ENCODE measurements at places on chromosomes 13 and 19.

- DNase-seq: no peak
Measured at GRCh38 chr13:76038920-76039716, 403.0 kb downstream of the LMO7 start.

- no peak for DNase-seq
Measured at GRCh38 chr13:88862095-88862620, 1191.0 kb downstream of the SLITRK5 start.

GRCh38 chr19:56973713-56974555 is 133.4 kb upstream of the PEG3 start:
- DNase-seq: no peak

GRCh38 chr13:99907627-99908026 is 63.9 kb downstream of the ZIC5 start:
- no peak for DNase-seq

DNA sequence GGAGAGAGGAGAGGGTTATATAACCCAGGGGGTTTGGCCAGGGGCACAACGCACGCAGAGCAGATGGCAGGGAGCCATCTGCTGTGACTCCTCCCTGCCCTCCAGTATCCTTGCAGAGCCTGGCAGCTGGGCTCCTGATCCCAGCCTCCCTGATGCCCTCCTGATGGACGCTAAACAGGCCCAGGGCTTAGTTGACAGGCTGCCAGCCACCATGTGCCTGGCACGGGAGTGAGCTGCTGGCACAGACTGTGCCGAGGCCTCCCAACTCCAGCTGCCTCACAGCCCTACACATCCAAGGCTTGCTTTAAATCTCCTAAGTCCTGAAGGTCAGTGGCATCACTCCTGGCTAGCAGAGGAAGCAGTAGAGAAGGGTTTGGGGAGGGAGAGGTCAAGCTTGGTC is 16.7 kb downstream of the SYDE1 start:
- peak; percentile 50 for DNase-seq

DNA sequence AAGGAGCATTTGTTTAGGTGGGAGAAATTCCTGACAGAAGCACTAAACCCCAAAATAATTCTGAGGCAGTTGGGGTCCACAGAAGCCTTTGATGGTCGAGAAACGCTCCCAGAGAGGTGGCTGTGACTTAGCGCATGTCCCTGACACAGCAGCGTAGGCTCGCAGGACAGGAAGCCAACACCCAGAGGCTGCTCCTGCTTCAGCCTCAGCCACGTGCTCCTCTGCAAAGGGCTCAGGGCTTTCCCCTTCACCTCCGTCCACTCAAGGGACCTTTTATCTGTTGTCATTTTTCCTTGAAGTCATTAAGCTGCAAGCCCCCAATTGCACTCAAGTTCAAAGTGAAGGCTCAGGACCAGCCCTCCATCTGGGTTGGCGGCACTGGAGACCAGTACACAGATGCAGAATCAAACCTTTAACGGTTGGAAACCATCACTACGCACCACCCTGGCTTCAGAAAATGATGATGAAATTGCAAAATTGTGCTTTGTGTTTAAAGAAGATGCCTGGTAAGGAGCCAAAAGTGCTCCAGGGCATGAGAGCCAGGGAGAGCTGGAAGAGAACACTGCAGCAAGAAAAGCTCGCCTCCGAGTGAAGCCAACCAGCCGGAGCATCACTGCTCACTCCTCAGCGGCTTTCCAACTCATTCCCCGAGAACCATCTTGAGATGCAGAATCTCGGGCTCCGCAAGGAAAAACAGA is 219.6 kb downstream of the RAP2A start:
- no peak for DNase-seq

- DNase-seq: peak; percentile 80
Measured at GRCh38 chr19:45443462-45444317, 20.0 kb upstream of the ERCC1 start.

- no peak for DNase-seq
Measured at GRCh38 chr13:47592256-47592655, 408.8 kb downstream of the SUCLA2 start.

GRCh38 chr19:32809254-32809653 is 60.3 kb downstream of the SLC7A9 start:
- DNase-seq: no peak

DNA sequence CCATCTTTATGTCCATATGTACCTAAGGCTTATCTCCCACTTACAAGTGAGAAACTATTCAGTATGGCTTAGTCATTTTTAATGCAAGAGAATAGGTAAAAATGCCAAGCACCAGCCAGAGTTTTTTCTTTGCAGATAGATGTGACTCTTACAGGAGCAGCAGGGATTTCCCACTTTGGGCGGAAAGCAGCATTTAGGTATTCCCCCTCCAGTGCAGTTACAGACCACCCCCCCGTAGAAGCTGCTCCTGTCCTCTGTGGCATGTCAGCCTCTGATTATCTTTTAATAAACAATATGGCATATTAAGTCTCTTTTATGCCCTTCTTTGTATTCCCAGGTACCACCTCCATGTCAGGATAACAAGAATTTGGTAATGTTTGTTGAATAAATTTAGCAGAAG is 24.7 kb upstream of the USPL1 start:
- DNase-seq: no peak

- DNase-seq: no peak
Measured at GRCh38 chr13:79675931-79676660, 195.1 kb downstream of the NDFIP2 start.

DNA sequence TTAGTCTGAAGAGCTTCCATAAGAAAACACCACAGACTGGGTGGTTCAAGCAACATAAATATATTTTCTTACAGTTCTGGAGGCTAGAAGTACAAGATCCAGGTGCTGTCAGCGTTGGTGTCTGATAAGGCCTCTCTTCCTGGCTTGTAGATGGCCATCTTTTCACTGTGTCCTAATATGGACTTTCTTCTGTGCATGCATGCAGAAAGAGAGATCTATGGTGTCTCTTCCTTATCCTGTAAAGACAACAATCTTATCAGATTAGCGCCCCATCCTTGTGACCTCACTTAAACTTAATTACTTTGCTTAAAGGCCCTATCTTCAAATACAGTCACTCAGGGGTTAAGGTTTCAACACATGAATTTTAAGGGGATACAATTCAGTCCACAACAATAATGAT is 14.1 kb upstream of the NDFIP2 start:
- DNase-seq: no peak

DNA sequence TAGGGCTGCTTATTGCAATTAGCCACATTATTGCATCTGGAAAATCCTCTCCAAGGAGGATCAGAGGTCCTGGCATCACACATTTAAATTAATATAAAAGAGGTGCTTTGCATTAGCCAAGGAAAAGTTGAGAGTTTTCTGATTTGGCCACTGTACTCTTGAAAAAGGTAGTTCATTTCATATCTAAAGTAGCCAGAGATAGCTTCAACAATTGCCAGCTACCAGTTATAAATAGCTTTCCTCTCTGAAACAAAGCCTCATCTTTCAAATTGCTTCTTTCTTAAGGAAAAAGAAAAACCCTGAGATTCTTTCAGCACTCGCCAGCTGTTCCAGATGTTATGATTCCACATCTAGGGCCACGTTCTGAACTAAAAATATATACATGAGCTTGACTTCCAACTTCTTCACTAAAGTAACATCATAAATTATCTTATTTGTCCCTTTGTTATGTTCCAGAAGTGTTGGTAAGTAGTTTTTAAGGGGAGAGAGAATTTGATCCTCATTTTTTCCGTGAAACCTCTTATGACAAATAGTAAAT is 69.6 kb downstream of the ERCC5 start:
- peak; percentile 39 for DNase-seq

DNA sequence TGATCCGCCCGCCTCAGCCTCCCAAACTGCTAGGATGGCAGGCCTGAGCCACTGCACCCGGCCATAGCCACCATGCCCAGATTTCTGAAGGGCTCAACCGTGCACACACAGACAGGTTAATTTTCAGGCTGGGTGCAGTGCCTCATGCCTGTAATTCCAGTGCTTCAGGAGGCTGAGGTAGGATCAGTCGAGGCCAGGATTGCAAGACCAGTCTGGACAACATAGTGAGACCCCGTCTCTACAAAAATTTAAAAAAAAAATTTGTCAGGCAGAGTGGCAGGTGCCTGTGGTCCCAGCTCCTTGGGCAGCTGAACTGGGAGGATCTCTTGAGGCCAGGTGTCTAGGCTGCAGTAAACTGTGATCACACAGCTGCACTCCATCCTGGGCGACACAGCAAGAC is 7.6 kb downstream of the TIMM13 start:
- no peak for DNase-seq

GRCh38 chr19:49570997-49571676 is 9.2 kb downstream of the NOSIP start:
- no peak for DNase-seq

DNA sequence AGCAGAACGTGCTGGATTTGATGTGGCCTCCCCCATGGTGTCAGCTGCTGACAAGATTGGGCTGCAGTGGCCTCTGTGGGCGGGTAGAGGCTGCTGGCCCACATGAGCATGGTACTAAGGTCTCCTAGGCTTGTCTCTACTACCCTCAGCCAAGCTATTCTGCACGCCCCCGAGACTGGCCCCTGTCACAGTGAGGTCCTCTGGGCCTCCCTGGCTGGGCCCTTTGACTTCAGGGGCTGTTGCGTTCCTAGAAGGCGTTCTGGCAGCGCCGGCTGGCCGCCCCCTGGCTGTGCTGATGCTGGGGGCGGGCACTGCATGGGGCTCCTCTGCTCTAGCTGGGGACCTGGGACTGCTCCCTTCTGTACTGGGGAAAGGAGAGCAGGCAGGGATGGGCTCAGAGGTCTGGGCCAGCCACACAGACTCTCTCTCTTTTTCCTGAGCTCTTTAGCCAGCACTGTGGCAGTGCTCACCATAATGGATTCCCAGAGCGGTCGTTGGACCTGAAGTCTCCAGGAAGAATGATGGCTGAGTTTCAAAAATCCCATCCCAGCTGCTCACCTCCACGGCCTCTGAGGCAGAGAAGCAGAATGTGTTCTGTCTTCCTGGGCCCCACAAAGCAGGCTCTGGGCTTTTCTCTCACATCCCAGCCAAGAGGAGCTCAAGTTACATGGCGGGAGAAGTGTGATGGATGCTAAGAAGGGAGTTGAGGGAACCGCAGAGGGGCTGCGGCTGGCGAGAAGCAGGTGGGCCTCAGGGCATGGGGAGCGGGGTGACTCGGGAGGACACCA is 32.3 kb downstream of the TSSK6 start:
- peak; percentile 72 for DNase-seq

GRCh38 chr13:106990594-106990993 is 422.7 kb upstream of the ARGLU1 start:
- no peak for DNase-seq

DNA sequence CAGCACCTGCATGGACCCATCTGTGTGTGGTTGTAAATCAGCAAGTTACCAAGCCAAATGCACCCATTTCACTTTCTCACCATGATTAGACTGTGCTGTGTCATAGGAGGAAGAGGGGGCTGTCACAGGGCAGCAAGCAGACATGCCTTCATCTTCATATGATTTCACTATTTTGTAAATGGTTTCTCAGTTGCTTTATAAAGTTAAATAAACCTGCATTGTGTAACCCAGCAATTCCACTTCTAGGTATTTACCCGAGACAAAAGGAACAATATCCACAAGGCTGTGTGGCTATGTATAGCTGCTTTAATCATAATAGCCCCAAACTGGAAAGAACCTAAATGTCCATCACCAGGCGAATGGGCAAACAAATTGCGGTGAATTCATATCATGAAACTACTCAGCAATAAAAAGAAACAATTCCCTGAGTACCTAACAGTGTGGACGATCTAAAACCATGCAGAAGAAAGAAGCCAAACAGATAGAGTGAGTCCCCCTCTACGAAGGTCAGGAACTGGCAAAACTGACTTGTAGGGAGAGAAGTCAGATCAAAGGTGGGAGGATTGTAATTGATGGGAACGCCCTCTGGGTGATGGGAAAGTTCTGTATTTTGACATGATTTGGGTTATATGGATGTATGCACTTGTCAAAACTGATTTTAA is 185.4 kb downstream of the COL4A1 start:
- no peak for DNase-seq

GRCh38 chr13:24661713-24662112 is 18.5 kb upstream of the ATP12A start:
- no peak for DNase-seq

DNA sequence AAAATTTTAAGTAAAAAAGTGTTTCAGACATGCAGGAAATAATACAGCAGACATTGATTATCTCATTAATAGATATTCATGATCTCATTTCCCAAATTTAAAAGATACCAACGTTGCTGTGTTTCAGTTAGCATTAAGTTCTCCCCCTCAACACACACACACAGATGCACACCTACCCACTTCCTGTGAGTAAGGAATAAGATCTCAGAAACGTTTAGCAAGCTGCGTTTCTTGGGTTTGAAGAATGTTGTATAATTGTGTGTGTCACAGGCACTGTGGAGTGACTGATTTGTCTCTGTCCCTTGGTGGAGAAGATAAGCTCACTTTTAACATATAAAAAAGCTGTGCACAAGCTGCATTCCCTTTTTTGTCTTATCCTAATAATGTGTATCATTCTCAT is 196.8 kb downstream of the PDS5B start:
- DNase-seq: no peak

DNA sequence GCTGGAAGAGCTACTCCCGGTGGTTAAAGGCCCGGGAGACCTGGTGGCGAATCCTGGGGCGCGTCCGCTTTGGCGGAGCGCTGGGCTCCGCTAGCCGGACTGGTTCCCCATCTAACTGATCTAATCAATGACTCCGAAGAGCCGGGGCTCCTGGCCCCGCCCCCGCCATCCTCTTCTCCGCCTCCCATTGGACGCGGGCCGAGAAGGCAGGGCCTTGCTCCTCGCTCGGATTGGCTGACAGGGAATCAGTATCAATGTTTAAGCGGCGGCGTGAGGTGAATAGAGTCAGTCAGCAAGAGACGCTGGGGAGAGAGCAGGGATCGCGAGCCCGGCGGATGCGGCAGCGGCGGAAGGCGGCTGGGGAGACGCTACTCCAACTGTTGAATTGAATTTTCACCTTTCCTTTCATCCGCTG is 1.7 kb upstream of the PCDH17 start:
- peak; percentile 96 for DNase-seq

DNA sequence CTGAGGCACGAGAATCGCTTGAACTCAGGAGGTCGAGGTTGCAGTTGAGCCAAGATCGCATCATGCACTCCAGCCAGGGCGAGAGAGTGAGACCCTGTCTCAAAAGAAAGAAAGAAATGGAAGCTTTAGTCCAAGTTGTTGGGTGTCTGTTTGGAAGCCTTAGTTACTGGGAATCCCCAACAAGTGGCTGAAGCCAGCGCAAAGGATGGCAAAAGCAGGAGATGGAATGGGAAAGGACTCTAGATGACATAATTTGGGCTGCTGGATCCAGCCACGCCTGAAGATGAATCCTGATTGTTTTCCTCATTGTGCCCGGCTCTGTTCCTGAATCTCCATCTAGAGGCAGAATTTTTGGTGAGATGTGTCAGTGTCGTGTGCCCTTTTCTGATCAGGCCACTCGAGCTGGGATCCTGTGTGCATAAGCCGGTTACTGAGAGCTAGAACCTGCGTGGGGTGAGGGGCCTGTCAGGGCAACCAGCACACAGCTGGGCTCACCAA is 18.1 kb downstream of the CEBPA start:
- no peak for DNase-seq

GRCh38 chr13:94534166-94534565 is 54.7 kb upstream of the DCT start:
- no peak for DNase-seq

- no peak for DNase-seq
Measured at GRCh38 chr13:98557937-98558792, 18.7 kb downstream of the STK24 start.

GRCh38 chr19:1264801-1265614 is 4.1 kb upstream of the CIRBP start:
- DNase-seq: no peak

Data from muscle of arm (tissue), 14 donors.